SK-N-MC (cell line): ENCODE measurements at places on chromosomes 1 and 21.
A peak's percentile ranks its signal among the peaks of the same experiment; 100 is the strongest.

DNA sequence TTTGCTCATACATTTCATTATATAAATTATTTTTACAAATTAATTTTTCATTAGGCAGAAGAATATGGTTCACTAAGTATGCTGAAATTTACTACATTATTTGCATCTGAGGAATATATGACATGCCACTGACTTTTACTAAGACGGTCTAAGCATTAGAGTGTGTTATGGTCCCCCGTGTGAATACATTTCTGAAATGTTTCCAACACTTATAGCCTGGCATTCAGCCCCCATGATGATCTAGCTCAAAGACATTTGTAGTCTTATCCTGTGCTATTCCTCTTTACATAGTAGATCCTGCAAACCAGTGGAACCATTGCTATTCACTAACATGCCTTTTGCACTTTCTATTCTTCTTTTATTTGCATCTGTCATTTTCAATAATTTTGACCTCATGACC lies 1878.0 kb downstream of the MRPL39 start:
- peak; percentile 20 for DNase-seq

DNA sequence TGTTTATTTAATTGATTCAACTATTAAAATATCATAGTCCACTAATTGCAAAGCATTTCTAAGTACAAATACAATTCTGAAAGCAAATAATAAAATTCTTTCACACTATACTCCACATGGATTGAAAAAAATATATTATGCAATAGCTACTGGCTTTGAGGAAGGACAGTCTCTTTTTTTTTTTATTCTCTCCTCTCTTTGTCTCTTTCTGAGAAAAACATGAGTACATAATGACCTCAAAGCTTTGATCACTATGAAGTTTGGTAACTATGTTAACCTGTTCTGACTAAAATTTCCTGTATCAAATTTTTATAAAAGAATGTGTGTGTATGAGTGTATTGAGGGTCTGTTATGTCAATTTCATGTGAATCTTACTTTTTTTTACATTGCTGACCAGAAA lies 96.2 kb downstream of the RGS2 start:
- no peak for DNase-seq

DNA sequence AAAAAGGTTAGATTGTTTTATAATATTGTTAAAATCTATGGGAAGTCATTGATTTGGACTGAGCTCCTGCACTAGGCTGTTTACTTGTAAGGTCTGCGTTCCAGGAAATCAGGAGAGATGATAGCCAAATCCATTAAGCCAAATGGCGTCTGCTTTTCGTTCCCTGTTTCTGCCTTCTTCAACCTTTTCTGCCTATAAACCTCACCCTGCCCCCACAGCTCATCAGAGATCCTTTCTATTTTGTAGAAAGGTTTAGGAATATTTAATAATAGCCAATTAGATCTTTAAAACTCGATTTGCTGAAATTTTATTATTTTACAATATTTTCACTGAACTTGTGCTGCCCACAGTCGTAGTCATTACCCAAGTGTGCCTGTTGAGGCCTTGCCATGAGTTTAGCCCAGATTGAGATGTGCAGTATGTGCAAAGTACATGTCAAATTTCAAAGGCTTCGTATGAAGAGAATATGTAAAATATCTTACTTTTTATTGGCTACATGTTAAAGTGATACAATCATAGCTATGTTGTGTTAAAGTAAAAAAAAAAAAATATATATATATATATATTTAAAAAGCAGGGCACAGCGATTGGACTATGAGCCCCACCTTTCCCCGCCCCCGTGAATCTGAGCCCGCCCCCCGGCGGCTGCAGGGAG lies 444 bp upstream of the IARS2 start:
- no peak for DNase-seq

DNA sequence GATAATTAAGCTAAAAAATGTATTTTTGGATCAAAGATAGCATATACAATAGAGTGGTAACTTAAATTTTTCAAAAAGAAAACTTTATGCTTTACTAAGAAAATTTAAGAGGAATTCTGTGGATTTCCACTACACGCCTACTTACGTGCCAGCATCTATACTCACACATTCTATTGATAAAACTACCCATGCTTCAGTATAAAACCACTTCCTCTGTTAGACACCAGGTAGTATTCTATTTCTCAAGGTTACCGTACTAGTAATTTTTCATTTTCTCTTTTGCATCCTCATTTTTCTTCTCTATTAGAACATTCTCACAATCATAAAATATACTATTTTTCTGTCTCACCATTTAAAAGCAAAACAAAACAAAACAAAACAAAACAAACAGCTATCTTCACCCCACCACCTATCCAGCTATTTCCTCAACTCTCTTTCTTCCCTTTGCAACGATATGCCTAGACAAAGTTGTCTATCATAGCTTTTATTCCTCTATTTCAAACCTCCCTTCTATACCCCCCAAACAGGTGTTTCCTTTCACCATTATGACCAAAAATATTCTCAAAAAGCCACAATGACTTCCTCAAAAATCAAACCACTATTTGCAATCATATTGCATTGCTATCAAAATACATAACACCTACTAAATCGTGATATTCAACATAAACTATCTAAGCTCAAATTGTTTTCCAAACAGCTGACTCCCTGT lies 1652.0 kb downstream of the MRPL39 start:
- DNase-seq = no peak

GRCh38 chr1:23004112-23004511 lies 11.5 kb downstream of the TEX46 start:
- no peak for DNase-seq

DNA sequence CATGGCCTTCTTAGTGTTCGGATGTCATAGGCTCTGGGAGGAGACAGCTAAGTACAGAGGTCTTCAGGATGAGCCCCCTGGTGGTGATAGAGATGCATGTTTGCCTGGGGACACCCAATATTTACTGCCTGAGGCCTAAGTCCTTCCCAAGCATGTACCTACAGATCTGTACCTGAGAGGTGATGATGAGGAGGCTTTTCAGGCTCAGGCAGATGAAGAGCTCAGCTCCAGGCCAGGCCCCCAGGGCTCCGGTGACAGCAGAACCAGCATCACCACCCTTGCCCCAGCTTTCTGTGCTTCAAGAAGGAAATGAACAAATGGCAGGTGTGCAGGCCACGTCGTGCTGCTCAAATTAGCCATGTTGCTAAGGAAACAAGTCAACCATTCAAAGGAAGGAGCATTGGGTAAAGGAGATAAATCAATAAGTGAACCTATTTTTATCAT lies 21.1 kb downstream of the CACNA1E start:
- DNase-seq = no peak

- no peak for DNase-seq
These were observed 61.8 kb downstream of the MT1HL1 start for GRCh38 chr1:236942431-236942830.

GRCh38 chr1:182279724-182280503 lies 111.7 kb downstream of the GLUL start:
- DNase-seq = no peak

DNA sequence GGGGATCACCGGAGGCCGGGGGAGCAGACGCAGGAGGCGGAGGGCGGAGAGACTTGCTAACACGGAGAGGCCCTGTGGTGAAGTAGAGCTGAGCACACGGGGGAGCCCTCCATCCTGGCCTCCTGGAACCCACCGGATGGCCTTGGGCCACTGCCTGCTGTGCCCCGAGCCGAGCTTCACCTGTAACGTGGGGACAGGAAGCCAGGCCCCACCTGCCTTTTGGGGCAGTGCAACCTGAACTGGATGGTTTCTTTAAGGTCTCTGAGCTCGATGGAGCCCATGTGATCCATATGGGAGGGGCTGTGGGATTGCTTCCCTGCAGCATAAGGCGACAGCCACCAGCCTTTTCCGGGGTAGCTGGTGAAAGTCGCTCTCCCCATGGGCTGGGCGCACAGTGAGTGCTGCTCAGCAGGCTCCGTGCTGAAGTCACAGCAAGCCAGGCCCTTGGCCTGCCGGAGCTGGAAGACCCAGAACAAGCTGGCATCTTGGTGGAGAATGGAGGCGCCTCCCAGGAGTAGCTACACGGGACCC lies 35.8 kb downstream of the TFF3 start:
- DNase-seq = no peak

DNA sequence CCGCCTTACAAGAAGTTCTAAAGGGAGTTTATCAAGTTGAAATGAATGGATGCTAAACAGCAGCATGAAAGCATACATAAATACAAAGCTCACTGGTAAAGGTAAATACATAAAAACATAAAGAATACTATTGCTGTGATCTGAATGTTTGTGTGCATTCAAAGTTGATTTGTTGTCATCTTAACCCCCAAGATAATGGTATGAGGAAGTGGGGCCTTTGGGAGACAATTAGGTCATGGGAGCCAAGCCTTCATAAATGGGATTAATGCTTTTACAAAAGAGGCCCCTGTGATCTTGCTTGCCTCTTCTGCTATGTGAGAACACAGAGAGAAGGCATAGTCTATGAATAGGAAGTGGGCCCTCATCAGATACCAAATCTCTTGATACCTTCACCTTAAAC lies 209.0 kb upstream of the SAMSN1 start:
- DNase-seq = no peak

DNA sequence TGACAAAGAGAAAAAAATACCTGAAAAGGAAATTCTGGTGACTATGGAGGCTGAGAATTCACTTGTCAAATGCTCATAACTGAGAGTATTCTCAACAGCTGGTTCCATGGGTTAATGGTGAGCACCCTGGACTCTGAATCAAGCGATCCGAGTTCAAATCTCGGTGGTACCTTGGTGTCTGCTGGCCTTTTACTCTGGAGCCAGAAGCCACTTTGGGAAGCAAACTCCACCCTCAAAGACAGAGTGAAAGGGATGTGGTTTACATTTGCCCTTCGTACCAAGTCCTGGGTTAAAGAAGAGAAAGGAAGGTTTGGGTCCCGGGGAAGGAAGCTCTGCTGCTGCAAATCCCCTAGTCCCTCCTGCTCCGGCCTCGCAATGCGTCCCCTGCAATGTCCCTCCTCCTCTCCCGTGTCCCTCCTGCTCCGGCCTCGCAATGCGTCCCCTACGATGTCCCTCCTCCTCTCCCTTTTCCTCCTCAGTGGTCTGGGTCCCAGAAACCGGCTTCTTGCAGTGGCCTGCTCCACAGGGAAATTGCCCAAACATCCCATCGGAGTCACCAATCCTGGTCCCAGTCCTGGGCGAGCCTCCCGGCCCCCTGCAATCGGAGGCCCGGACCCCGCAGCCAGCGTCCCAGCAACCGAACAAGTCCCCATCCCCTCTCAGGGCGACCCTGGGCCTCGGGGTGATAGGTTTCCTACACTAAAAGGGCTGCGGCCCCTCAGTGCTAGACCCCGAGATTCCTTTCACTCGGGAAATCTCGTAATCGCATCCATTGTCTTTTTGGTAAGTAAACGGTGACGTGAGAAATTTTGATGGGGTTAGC lies 129.4 kb downstream of the PPIAL4G start:
- no peak for DNase-seq

GRCh38 chr21:45341779-45342178 lies 54.1 kb upstream of the POFUT2 start:
- no peak for DNase-seq

DNA sequence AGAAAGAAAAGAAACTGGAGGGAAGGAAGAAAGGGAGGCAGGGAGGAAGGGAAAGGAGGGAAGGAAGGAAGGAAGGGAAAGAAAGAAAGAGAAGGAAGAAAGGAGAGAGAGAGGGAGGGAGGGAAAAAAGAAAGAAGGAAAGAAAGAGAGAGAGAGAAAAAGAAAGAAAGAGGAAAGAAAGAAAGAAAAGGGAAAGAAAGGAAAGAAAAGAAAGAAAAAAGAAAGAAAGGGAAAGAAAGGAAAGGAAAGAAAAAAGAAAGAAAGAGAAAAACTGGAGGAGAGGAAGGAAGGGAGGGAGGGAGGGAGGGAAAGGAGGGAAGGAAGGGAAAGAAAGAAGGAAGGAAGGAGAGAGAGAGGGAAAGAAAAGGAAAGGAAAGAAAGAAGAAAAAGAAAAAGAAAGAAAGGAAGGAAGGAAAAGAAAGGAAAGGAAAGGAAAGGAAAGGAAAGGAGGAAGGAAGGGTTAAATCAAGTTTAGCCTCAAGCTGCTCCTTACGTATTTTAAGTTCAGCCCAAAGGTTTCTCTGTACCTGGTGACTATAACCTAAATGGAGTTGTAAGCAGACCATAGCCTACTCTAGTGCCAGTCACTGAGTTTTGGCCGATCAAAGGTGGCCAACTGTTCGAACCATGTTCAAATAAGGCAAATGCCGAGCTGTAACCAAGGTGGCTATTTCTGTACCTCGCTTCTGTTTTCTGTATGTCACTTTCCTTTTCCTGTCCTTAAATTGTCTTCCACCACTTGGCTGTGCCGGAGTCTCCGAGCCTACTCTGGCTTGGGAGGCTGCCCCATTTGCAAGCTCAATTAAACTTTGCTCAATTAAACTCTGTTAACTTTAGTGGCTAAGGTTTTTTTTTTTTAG lies 37.8 kb upstream of the TMPRSS2 start:
- no peak for DNase-seq

DNA sequence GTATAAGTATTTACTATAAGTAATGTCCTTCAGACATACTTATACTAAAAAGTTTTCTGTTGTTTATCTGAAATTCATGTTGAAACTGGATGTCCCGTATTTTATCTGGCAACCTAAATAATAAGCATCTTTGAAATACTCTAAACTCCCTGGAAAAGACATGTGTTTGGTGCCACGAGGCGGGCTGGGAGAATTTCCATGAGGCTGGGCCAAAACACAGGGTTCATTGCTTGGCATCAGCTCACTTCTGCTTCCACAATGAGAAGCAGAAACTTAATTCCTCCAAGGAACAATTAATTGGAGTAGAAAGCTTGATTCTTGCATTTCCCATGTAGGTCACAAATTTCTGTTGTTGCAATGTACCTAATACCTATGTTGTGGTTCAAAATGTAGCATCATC lies 110.2 kb downstream of the PSMG1 start:
- DNase-seq = no peak

- DNase-seq = no peak
These were observed 59.0 kb upstream of the IKBKE start for GRCh38 chr1:206411321-206411720.

DNA sequence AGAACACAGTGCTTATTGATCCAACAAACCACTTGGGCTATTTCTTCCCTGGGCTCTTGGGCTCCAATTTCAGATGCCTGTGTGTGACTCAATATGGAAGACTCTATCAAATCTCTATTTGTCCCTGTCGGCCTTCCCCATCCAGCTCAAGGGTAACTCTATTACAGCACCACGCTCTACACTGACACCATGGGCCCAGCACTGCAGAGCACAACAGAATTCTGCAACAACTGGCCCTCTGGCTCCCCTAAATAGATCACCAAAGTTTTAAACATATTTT lies 51.7 kb downstream of the CAPZB start:
- DNase-seq = no peak

GRCh38 chr1:87331365-87332241 lies 2.9 kb downstream of the LMO4 start:
- DNase-seq = no peak
